ENCODE measurements at places on chromosomes 1 and 21. TPM values are rescaled to one million over a fixed set of nuclear protein-coding genes. Genes with fewer than 3 reads are reported as not detected.

DNA sequence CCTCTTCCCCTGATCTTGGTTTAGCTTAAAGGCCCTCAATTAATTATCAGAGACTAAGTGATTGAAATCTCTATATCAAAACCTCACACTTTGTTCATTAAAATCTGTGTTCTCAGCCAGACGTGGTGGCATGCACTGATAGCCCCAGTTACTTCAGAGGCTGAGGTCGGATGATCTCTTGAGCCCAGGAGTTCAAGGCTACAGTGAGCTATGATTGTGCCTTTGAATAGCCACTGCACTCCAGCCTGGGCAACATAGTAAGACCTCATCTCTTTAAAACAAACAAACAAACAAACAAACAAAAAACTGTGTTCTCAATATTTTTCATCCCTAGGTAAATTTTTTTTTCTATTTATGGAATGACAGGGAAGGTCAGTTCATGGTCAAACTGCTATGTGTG, 18.7 kb downstream of the TRMT13 start:
- peaks cover 18% of the 10 kb centered on the region for H3K36me3 ChIP-seq
- peaks cover 5% of the 10 kb centered on the region for H3K4me1 ChIP-seq
- H3K27me3 ChIP-seq, result no peaks in the 10 kb centered on the region
- H3K4me3 ChIP-seq, result no peak overlapping the region
- no peak for DNase-seq

The DMBX1 gene
- total RNA-seq, result not detected

DNA sequence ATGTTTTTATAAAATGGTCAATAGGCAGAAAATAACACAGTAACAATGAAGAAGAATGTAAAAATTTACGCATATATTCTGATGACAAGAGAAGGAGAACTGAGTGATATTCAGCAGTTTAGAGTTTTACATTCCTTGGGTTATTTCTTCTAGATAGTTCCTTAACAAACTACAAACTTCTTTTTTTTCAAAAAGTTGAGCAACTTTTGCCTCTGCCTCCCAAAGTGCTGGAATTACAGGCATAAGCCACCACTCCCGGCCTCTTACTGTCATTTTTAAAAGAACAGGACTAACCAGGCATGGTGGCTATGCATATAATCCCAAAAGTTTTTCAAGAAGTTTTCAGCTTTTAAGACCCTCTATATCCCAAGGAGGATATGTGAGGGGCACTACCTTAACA, 32.9 kb downstream of the ARNT start:
- no peak overlapping the region for H3K4me3 ChIP-seq
- no peak overlapping the region for H3K27ac ChIP-seq
- H3K4me1 ChIP-seq, result peaks cover 31% of the 10 kb centered on the region
- no peak for DNase-seq
- H3K36me3 ChIP-seq, result peaks cover 39% of the 10 kb centered on the region
- H3K27me3 ChIP-seq, result no peaks in the 10 kb centered on the region

- no peak overlapping the region for H3K27ac ChIP-seq
- no peak for DNase-seq
- H3K27me3 ChIP-seq, result peaks cover 4% of the 10 kb centered on the region
- no peak overlapping the region for H3K4me3 ChIP-seq
Measured at GRCh38 chr1:196650403-196650802, 1.4 kb upstream of the CFH start.

DNA sequence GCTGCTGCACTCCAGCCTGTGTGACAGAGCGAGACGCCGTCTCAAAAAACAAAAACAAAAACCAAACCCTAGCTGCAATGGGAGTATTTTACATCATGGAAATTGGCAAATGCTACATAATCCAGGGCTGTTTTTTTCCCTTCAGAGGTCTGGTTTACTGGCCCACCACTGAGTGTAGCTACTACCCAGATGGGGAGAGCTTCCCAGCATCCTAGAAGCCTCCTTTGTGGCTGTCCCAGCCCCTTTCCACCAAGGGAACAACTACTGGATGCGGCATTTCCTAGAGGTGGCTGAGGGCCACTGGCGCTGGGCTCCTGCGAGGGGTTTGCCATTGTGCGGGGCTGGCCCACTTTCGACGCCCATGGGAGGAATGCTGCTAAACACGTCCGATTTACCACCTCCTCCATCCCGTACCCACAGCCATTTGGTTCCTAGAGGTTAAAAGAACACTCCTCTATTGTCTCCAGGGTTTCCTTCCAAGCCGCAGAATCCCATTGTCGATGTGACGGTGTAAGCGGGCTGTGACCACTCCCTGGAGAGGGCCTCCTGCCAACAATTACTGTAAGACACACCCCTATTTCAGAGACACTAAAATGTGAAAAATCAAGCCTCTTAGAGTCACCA, 55.4 kb downstream of the RUNX3 start:
- peaks cover 36% of the 10 kb centered on the region for H3K27me3 ChIP-seq
- peaks cover 7% of the 10 kb centered on the region for H3K4me1 ChIP-seq
- no peak overlapping the region for H3K27ac ChIP-seq
- no peaks in the 10 kb centered on the region for H3K36me3 ChIP-seq
- peak; percentile 25 for DNase-seq

GRCh38 chr1:68677684-68678351, 180.9 kb upstream of the DEPDC1 start:
- no peak for DNase-seq
- H3K4me1 ChIP-seq, result no peaks in the 10 kb centered on the region
- no peaks in the 10 kb centered on the region for H3K36me3 ChIP-seq

DNA sequence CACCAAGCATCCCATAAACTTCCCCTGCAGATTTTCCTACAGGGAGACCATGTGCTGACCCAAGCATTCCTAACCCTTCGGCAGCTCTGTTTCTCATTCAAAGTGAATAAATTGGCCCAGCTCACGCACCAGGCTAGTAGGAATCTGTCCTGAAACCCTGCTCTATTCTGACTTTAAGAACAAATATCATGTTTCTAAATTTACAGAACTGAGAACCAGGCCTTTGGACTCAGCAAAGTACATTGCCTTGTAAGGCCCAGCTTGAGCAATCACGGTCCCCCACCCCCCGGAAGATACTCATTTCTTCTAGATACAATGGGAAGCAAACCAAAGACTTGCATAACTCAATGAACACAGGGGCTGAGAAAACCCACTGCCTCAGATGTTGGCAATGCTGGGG, 160.1 kb upstream of the NFIA start:
- peaks cover 4% of the 10 kb centered on the region for H3K27me3 ChIP-seq
- DNase-seq, result no peak
- no peaks in the 10 kb centered on the region for H3K36me3 ChIP-seq
- no peak overlapping the region for H3K4me3 ChIP-seq

- H3K4me1 ChIP-seq, result no peaks in the 10 kb centered on the region
- no peak for DNase-seq
- H3K36me3 ChIP-seq, result peaks cover 2% of the 10 kb centered on the region
- no peak overlapping the region for H3K4me3 ChIP-seq
Measured at GRCh38 chr1:196685506-196685905, 33.7 kb downstream of the CFH start.

DNA sequence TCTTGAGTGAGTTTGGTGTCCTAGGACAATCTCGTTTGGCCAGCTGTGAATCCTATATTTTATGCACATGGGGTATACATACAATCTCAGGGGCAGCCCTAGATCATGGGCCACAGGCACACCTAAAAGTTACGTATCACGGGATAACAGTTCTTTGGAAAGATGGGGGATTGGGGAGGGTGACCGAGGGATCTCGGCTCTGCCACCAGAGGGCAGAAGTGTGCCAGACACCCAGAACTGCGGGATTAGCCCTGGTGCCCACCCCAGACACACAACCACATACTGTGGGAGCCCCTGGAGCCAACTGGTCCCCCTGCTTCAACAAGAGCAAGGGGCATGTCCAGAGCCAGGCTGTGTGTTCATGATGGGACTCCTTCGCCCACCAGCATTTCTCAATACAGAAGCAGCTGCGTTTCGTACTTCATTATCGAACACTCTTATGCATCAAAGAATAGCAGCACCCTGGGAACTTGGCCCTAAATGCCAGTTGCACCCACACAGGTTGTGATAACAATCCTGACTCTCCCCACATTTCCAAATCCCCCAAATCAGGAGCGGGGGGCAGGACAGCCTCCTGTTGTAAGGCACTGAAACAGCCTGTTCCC, 37.4 kb downstream of the TMCO4 start:
- no peaks in the 10 kb centered on the region for H3K36me3 ChIP-seq
- peak; percentile 43 for DNase-seq
- no peak overlapping the region for H3K4me3 ChIP-seq
- H3K4me1 ChIP-seq, result peaks cover 5% of the 10 kb centered on the region
- H3K27me3 ChIP-seq, result no peaks in the 10 kb centered on the region
- H3K27ac ChIP-seq, result no peak overlapping the region

All from activated CD8-positive, alpha-beta memory T cell treated with anti-CD3 and anti-CD28 coated beads, Interleukin-2, amount 10 ng/mL, durations not matched to agents 7 days and 5 days (primary cell).